ENCODE measurements at places on chromosomes 7 and 10.

DNA sequence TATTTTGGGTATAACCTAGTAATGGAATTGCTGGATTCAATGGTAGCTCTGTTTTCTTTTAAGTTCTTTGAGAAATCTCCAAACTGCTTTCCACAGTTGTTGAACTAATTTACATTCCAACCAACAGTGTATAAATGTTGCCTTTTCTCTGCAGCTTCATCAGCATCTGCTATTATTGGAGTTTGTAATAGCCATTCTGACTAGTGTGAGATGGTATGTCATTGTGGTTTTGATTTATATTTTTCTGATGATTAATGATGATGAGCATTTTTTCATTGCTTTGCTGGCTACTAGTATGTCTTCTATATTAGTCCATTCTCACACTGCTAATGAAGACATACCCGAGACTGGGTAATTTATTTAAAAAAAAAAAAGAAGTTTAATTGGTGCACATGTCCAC is 248.6 kb upstream of the MAGI2 start:
- no peak for DNase-seq

- no peak for DNase-seq
These were observed 29.6 kb downstream of the LRRC27 start for GRCh38 chr10:132361581-132362101.

- DNase-seq: no peak
These were observed 558.2 kb upstream of the GALNT17 start for GRCh38 chr7:70573696-70574095.

DNA sequence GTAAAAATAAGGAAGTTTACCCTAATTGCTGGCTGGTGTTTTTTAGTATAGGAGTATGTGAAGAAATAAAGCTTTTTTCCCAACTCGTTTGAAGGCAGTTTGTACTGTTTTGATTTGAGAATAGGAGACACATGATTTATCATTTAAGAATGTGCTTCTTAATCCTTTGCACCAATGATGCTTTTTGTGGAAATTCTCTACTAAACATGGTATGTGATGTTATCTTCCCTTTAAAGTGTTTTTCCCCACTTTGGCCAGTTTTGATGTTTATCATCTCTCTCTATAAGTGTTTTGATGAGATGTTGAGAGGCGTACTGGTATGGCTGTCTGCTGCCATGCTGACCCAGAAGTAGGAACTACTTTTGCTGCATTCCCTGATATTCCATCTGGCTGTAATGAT is 85.1 kb downstream of the SUGCT start:
- no peak for DNase-seq

DNA sequence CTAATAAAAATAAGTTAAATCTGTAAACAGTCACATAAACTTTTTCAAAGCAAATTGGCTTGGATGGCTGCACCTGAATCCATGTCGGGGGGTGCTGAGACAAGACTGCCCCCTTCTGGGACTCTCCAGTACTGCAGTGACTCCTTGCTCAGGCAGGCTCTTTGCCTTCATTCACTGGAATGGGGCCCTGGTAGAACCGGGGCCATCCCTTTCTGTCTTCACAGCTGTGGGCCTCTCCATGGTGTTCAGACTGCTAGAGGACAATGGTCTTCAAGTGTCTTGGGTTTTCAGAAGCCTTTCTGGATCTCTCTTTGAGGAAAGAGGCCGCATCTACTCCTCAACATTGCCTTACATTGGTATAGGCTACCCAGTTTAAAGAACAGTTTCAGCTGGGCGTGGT is 16.1 kb upstream of the IMPDH1 start:
- DNase-seq: no peak

DNA sequence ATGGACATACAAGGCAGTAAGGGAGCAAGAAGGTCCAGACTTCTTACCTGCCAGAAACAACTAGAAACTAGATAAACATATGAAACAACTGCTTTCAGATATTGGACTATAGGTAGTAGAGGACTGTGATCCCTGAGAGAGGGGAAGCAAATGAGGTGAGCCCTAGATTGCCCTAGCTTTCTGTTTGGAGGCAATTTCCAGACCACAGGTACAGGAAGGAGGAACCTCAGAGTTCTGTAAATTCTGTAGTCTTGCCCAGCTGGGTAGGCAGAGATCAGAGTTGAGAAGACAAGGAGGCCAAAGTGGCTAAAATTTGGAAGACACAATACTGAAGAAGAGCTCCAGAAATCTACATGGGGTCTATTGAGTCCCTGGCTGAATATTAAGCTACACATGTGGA is 21.0 kb downstream of the CDK6 start:
- no peak for DNase-seq

GRCh38 chr10:51894771-51895578 is 195.6 kb upstream of the CSTF2T start:
- no peak for DNase-seq

DNA sequence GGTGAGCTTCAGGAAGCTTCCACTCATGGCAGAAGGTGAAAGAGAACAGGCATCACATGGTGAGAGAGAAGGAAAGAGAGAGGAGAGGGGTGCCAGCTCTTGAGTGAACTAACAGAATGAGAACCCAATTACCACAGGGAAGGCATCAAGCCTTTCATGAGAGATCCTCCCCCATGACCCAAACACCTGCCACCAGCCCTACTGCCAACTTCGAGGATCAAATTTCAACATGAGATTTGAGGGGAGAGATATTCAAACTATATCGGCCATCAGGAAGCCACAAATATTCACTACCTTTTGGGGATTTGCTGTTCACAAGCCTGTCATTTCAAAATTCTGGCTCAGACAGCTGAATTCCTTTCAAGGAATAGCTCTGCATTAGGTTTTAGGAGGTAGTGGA is 39.9 kb upstream of the SMNDC1 start:
- DNase-seq: no peak

- no peak for DNase-seq
These were observed 521 bp downstream of the LIMK1 start for GRCh38 chr7:74083928-74084721.

DNA sequence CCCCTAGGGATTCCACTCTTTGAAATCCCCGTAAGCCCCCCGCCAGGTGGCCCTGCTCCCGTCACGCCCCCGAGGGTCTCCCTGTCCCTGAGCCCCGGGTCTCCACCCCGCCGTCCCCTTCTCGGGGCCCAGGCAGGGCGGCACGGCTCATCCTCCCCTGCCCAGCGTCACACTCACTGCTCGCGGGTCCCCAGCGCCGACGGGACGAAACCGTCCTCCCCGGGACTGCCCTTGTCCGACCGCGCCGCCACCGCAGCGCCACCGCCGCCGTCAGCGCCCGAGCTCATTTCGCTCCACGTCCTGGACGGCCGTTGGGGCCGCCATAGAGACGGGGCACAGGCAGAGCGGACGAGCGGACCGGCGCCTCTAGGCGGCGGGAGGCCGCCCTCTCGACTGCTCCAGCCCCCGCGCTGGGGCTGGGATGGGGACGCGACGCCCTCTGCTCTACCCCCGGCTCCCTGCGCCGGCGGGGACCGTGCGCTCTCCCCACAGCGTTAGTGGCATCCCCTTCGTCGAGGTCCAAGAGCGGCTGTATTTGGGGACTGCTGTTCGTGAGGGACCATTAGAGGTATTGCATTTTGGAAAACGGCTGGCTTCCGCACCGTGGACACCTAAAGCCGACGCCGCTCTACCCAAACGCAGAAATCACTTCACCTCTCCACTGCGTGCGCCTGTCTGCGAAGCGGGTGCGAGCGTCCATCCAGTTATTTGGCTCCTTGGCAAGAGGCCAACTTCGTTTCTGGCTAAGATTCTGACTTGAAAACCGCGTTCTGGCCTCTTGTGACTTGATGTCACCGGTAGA is at the start of gene EEF1AKMT2:
Gene EEF1AKMT2, minus strand, starts transcription at position 341 of the 802 bp plus-strand sequence. Its CDS starts 54 bp downstream, at position 287.
- DNase-seq: peak; percentile 73

DNA sequence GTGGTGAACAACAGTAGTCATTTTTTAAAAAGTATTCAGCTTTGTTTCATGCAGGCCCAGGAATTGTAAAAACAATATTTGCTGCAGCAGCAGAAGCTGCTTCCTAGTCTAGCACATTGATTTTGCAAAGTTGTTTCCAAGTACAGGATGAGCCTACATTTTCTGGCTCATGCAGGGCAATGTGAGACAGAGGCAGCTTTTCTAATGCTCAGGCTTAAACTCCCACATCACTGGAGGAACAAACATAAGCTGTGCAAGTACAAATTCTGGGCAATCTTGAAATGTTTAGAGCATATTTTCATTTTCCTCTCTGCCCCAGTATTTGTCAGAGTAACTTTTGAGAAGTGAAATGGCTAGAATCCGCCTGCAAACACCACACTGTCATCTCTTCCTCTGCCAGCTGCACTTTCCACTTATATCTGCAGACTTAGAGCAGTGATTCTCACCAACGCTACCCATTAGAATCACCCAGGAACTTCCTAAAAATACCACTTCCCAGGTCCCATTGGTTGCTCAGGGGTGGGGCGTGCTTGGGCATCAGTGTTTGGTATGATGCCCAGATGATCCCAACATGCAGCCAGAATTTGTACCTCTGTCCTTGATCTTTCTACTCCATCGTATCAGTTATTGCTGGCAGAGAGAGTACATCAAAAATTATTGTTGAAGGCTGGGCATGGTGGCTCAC is 304.1 kb upstream of the LRGUK start:
- no peak for DNase-seq

GRCh38 chr7:19407270-19407669 is 262.0 kb upstream of the FERD3L start:
- no peak for DNase-seq

DNA sequence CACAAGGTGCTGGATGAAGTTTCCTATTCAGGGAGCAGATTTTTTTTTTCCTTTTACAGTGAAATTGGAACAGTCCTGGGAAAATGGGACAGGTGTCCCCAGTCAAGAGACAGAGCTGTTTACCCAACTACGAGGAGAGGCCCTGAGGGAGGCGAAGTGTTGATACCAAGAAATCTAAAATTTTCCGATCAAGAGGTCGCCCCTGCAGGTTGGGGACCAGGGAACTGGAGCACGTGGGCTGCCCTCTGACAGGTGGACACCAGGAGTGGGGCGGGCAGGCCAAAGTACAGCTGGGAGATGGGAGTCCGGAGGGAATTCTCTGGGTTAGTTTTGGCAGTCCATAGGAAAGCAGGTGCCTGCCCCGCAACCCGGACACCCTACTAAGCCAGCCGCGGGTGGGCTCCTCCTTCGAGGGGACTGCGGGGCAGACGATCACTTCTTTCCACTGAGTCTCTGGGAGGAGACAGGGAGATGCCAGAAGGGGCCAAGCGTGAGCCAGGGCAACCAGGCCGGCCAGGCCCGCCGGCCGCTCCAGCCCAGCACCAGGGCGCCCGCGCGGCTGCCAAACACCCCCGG is 965 bp upstream of the CAMK1D start:
- no peak for DNase-seq

GRCh38 chr10:52082307-52082706 is 231.8 kb upstream of the DKK1 start:
- no peak for DNase-seq

DNA sequence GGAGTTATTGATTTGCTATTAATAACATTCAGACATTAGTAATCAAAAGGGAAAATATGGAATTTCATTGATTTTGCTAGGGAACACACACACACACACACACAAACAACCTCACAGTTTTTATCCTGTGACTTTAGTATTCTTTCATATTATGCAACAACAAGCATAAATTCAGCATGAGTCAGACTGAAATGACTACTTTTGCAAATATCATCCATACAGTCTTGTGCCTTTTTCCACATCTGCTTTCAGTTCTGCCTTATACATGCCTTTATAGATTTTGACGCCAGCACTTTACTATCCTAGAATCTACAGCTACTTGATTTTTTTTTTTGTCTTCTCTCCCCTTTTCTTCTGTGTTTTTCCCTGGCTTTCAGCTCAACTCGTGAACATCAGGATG is 975.8 kb upstream of the LRRTM3 start:
- DNase-seq: no peak

GRCh38 chr10:47166405-47166777 is 133.6 kb upstream of the GDF10 start:
- DNase-seq: no peak

DNA sequence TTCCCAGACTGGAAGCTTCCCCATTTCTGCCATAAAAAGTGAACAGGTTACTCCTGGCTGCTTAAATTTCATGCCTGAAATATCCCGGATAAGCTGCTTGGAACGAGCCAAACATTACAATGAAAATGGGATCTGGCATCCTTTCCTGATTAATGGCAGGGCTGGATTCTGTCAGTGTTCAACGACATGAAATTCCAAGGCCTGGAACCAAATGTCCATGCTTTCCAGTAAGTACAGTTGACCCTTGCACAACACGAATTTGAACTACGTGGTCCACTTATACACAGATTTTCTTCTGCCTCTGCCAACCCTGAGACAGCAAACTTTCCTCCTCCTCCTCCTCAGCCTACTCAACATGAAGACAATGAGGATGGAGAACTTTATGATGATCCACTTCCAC is 65.4 kb downstream of the SGMS1 start:
- no peak for DNase-seq

DNA sequence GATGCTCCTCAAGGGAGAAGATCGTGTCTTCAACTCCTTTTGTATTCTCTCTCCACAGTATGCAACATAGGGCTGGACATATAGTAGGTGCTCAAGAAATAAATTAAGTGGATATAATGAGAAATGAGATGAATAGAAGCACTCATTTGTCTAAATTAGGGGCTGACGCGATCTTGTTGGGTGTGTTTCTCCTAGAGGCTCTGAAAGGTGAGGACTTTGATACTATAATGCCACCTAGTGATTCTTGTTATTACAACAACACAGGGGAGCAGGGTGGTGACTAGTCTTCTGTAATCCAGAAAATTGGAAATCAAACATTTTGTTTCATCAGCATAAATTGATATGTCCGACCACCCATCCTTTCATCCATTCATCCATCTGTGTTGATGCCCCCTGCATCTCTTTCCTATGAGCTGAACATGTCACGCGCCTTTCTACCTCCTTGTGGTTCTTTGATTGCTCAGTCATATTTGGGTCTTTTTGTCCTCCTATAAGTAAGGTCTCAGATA is 3.5 kb upstream of the CFAP58 start:
- DNase-seq: no peak

GRCh38 chr10:77231884-77232610 is 405.6 kb downstream of the KCNMA1 start:
- DNase-seq: no peak

DNA sequence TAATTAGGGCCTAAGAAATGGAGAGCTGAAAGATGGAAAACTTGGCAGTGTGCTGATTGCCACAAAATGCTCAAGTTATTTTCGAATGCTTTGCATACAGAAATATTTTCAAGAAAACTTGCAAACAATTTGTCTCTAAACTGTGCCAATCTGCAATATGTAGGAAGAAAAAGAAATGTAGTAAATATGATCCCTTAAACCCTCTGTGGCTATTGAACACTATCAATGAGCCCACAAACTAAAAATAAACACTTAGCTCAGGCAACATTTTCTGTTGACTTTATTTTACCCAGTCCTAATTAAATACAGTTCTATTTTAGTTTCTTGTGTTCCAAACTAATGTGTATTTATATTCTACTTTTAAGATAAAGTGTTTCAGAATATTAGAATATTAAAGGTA is 342.1 kb downstream of the SEMA3D start:
- no peak for DNase-seq
